Activated CD4-positive, alpha-beta T cell treated with anti-CD3 and anti-CD28 coated beads, Interleukin-2, Interleukin-6, amounts not matched to agents 100 ng/mL and 50 ng/mL, durations not matched to agents 16 hours and 8 hours (primary cell): ENCODE measurements at places on chromosomes 16 and 17.

DNA sequence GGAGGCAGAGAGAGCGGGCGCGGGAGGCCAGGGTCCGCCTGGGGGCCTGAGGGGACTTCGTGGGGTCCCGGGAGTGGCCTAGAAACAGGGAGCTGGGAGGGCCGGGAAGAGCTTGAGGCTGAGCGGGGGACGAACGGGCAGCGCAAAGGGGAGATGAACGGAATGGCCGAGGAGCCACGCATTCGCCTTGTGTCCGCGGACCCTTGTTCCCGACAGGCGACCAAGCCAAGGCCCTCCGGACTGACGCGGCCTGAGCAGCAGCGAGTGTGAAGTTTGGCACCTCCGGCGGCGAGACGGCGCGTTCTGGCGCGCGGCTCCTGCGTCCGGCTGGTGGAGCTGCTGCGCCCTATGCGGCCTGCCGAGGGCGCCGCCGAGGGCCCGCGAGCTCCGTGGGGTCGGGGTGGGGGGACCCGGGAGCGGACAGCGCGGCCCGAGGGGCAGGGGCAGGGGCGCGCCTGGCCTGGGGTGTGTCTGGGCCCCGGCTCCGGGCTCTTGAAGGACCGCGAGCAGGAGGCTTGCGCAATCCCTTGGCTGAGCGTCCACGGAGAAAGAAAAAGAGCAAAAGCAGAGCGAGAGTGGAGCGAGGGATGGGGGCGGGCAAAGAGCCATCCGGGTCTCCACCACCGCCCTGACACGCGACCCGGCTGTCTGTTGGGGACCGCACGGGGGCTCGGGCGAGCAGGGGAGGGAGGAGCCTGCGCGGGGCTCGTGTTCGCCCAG, 1.2 kb upstream of the CBX4 start:
- DNase-seq = peak; percentile 27

DNA sequence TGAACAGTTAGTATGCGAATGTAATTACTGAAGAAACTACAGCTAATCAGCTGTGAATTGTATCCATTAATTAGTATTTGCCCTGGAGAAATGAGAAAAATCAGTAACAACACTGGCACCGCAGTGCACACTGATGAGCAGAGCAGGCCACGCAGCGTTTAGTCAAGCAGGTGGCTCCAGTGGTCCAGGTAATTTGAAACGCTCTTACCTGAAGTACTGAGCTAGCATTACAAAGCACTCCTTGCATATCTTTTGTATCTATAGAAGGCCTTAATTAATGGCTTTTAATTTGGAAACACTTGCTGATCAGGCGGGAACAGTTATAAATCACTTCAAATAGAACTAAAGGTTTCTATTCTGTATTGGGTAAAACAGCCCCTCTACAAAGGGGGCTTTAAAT, 76.4 kb downstream of the TOX3 start:
- no peak for DNase-seq

- DNase-seq = no peak
Observed at GRCh38 chr16:23691483-23692189, 12.9 kb downstream of the PLK1 start.

- no peak for DNase-seq
Observed at GRCh38 chr17:44191369-44191768, 4.6 kb downstream of the TMUB2 start.

GRCh38 chr17:13029340-13029739, 11.5 kb upstream of the ELAC2 start:
- no peak for DNase-seq
